ENCODE measurements at places on chromosomes 16 and 17. TPM values are rescaled to one million over a fixed set of nuclear protein-coding genes. Genes with fewer than 3 reads are reported as not detected.

GRCh38 chr16:54286366-54287130, at the start of gene IRX3:
TSS of gene IRX3 (minus strand) at chr16:54286787. CDS start at chr16:54286050, 737 bp downstream.
- H3K4me3 ChIP-seq, result peak within 1 kb of the TSS; percentile 66
- peaks cover 11% of the 10 kb centered on the region for H3K36me3 ChIP-seq
- DNase-seq, result no peak
- H3K4me1 ChIP-seq, result peaks cover 23% of the 10 kb centered on the region
- peak within 1 kb of the TSS; percentile 73 for H3K27ac ChIP-seq

- DNase-seq, result no peak
- no peaks in the 10 kb centered on the region for H3K36me3 ChIP-seq
- no peaks in the 10 kb centered on the region for H3K4me1 ChIP-seq
- no peak overlapping the region for H3K27ac ChIP-seq
- H3K27me3 ChIP-seq, result no peaks in the 10 kb centered on the region
These were observed 13.6 kb downstream of the KATNB1 start for GRCh38 chr16:57749101-57749692.

GRCh38 chr17:33091271-33091670, 99.6 kb downstream of the SPACA3 start:
- no peaks in the 10 kb centered on the region for H3K36me3 ChIP-seq
- H3K27ac ChIP-seq, result no peak overlapping the region
- no peak overlapping the region for H3K4me3 ChIP-seq
- H3K27me3 ChIP-seq, result peaks cover 10% of the 10 kb centered on the region

DNA sequence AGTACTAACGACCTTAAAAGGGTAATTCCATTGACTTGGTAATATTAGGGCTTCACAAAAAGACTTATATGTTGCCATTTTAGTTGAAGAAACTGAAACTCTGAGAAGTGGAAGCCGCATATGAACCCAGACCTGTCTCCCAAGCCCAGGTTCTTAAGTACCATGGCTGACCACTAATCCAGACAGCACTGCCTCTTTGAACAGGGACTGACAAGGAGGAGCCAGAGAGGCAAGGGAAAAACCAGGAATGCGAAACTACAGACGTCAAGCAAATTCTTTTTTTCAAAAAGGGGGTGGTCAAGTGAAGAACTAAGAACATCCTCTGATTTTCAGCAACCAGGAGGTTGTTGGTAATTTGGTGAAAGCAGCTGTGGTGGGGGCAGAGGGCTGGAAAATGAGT, 15.2 kb downstream of the CYB5D1 start:
- H3K4me1 ChIP-seq, result peaks cover 27% of the 10 kb centered on the region
- H3K4me3 ChIP-seq, result no peak overlapping the region
- no peaks in the 10 kb centered on the region for H3K27me3 ChIP-seq
- no peak overlapping the region for H3K27ac ChIP-seq
- no peak for DNase-seq

GRCh38 chr17:4536742-4537411, 18.3 kb downstream of the MYBBP1A start:
- H3K36me3 ChIP-seq, result peaks cover 3% of the 10 kb centered on the region
- peaks cover 4% of the 10 kb centered on the region for H3K27me3 ChIP-seq
- peaks cover 8% of the 10 kb centered on the region for H3K4me1 ChIP-seq
- no peak overlapping the region for H3K4me3 ChIP-seq
- H3K27ac ChIP-seq, result no peak overlapping the region
- DNase-seq, result no peak

DNA sequence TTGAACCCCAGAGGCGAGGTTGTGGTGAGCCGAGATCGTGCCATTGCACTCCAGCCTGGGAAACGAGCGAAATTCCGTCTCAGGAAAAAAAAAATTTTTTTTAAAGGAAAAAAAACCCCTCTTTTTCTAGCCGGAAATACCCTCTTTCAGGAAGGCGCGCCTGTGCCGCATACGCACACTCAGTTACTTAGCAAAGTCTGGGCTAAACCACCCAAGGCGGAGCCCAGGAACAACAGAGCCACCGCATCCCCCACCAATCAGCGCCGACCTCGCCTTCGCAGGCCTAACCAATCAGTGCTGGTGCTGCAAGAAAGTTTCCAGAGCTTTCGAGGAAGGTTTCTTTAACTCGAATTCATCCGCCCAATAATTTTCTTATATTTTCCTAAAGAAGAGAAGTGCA, 510.4 kb downstream of the KCNJ18 start:
- H3K27me3 ChIP-seq, result no peaks in the 10 kb centered on the region
- no peak for DNase-seq
- no peak overlapping the region for H3K27ac ChIP-seq
- H3K4me3 ChIP-seq, result no peak overlapping the region
- no peaks in the 10 kb centered on the region for H3K4me1 ChIP-seq
- H3K36me3 ChIP-seq, result no peaks in the 10 kb centered on the region

DNA sequence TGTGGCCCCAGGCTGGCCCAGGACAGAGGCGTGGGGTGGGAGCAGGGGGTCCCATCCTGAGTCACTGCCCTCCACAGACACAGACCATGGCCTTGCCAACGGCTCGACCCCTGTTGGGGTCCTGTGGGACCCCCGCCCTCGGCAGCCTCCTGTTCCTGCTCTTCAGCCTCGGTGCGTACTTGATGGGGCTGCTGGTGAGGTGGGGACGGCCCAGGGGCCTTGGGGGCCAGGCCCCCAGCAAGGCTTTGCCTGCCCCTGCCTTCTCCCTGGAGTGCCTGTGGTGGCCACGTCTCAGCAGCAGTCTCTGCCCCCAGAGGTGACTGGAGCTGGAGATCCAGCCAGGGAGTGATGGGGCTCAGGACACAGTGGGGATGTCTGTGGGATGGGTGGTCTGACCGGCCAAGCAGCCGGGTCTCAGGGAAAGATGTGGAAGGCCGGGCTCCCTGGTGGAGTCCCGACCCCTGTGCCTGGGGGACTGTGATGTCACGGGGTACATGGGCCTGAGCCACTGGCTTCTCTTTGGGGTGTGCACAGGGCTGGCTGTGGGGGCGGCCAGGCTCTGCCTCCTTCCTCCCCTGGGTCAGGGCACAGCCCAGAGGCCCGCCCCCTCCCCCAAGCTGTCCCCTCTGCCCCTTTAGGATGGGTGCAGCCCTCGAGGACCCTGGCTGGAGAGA, 2.2 kb downstream of the MSLN start:
- H3K36me3 ChIP-seq, result no peaks in the 10 kb centered on the region
- peak overlapping the region; percentile 5 for H3K27ac ChIP-seq
- no peak for DNase-seq
- no peaks in the 10 kb centered on the region for H3K27me3 ChIP-seq
- H3K4me3 ChIP-seq, result no peak overlapping the region

The CD79B gene
- 34.6 TPM for total RNA-seq

The KAT8 gene
- 67.7 TPM for total RNA-seq

The TMEM114 gene
- not detected for total RNA-seq

The CD300LB gene
- not detected for total RNA-seq

The KRTAP4-1 gene
- not detected for total RNA-seq

The TBC1D3E gene
- not detected for total RNA-seq

The USP43 gene
- total RNA-seq, result 0.30 TPM

Data from activated CD4-positive, alpha-beta T cell treated with anti-CD3 and anti-CD28 coated beads, Interleukin-2, amount 10 ng/mL, durations not matched to agents 7 days and 5 days (primary cell).